ENCODE measurements at places on chromosomes 11 and 22. TPM values are rescaled to one million over a fixed set of nuclear protein-coding genes. Genes with fewer than 3 reads are reported as not detected.

DNA sequence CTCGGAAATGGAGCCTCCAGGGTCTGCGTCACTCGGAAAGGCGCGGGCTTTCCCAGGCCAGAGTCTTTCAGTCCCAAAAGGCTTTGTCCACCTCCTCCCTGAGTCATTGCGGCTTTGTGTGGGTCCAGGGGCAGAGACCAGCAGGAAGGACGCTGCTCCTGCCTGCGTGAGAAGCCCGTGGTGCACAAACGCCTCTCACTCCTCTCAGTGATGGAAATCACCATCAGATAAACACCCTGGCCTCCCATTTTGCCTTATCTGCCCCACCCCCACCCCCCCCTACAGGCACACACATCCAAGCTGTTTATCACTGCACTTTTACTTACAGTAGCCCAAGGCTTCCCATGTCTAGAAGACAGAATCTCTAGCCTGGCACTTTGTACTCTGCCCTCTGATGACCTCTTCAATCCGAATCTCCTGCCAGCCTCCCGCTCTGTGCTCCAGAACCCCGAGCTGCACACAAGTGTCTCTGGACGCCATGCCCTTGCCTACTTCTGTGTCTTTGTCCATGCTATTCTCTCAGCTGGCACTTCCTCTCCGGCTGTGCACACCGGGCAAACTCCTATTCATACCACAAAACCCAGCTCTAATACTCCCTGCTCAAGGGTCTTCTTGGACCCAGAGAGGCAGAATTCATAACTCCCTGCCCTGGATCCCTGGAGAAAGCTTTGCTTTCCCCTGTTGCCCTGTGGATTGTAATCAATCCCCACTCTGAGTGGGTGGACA is 954.6 kb downstream of the TBC1D22A start:
- H3K27me3 ChIP-seq, result no peaks in the 10 kb centered on the region
- no peaks in the 10 kb centered on the region for H3K4me1 ChIP-seq
- DNase-seq, result no peak
- no peak overlapping the region for H3K27ac ChIP-seq
- H3K4me3 ChIP-seq, result no peak overlapping the region
- 0 out of 2 replicates have a peak, but pooled peaks cover 3% of the 10 kb centered on the region for H3K36me3 ChIP-seq

- no peaks in the 10 kb centered on the region for H3K4me1 ChIP-seq
- no peaks in the 10 kb centered on the region for H3K36me3 ChIP-seq
- H3K27me3 ChIP-seq, result no peaks in the 10 kb centered on the region
- H3K27ac ChIP-seq, result no peak overlapping the region
- H3K4me3 ChIP-seq, result no peak overlapping the region
- no peak for DNase-seq
Measured at GRCh38 chr22:22318723-22319465, 74.3 kb downstream of the VPREB1 start.

- DNase-seq, result no peak
- H3K27me3 ChIP-seq, result peaks cover 92% of the 10 kb centered on the region
- H3K36me3 ChIP-seq, result no peaks in the 10 kb centered on the region
Measured at GRCh38 chr11:120032766-120033390, 105.0 kb downstream of the TRIM29 start.

DNA sequence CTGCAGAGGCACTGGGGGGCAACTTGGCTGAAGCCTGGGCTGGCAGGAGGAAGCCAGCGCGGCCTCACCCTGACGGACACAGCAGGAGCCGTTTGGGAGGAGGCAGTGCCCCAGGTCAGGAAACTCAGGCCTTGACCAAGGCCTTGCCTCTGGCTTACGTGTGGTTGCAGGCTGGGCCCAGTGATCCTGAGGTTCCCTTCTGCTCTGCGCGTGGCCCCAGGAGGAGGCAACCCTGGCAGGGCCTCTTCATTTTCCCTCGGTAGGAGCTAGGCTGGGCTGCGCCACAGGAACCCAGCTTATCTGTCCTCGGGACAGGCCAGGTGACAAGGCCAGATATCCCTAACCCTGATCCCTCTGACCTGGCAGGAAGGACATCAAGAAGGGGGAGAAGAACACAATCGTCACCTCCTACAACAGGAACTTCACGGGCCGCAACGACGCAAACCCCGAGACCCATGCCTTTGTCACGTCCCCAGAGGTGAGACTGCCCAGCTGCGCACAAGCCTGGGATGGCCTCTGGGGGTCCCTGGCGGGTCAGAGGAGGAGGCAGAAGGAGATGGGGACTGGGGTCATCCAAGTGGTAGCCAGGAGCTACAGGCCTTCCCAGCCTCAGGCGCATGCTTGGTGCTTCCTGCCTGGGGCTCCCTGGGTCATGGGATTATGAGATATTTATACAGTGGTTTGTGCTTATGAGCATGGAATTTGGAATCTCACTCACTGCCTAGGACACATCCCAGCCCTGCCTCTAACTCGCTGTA is 20.6 kb downstream of the POLR3H start:
- no peak overlapping the region for H3K27ac ChIP-seq
- H3K4me1 ChIP-seq, result no peaks in the 10 kb centered on the region
- peaks cover 24% of the 10 kb centered on the region for H3K36me3 ChIP-seq

DNA sequence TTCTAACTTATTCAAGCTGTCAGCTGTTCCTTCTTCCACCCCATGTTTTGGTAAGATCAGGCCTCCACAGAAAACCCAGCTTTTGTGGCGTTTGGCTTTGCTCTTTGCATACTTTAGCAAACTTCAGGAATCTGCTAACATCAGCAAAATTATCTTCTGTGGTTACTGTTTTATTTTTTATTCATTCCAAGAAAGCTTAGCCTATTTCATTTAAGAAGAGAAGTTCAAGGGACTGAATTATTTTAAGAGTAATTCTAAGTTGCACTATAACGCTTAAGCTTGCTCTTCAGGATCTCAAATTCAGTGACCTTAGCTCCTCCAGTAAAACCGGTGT is 1.1 kb downstream of the JHY start:
- H3K27me3 ChIP-seq, result no peaks in the 10 kb centered on the region
- H3K4me3 ChIP-seq, result peak overlapping the region; percentile 73
- DNase-seq, result no peak
- H3K36me3 ChIP-seq, result no peaks in the 10 kb centered on the region
- peaks cover 16% of the 10 kb centered on the region for H3K4me1 ChIP-seq

Gene OR5A1
- total RNA-seq, result not detected

Gene GRM5
- not detected for total RNA-seq

Measured in PC-3 (cell line).